GM12878 (cell line): ENCODE measurements at places on chromosomes 2 and 18.

DNA sequence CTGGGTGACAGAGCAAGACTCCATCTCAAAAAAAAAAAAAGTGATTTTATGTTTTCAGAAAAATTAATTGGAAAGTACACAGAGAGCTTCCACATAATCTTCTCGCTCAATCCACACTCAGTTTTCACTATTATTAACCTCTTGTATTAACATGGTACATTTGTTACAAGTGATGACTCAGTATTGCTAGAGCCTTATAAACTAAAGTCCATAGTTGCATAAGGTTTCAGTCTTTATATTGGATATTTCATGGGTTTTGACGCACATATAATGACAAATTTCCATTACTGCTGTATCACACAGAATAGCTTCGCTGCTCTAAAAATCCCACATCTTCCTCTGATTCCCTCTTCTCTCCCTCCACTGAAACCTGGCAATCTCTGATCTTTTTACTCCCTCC, 603.5 kb downstream of the XIRP2 start:
- no peak for DNase-seq

DNA sequence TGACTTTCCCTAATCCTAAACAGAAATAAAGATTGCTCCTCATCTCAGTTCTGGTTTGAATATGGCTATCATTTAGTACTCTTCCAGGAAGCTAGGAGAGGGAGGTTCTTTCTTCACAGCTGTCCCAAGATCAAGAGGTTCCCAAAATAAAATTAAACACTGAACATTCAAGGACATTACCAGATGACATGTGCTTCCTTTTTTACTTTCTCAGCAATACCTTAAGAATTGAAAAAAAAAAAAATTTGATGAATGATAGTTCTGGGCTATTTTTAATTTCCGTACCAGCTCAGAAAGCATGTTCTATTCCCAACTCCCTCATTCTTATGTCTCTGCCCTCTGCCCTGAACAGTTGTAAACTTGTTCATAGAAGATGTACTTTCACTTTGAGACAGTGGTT, 61.7 kb upstream of the MYL1 start:
- no peak for DNase-seq

DNA sequence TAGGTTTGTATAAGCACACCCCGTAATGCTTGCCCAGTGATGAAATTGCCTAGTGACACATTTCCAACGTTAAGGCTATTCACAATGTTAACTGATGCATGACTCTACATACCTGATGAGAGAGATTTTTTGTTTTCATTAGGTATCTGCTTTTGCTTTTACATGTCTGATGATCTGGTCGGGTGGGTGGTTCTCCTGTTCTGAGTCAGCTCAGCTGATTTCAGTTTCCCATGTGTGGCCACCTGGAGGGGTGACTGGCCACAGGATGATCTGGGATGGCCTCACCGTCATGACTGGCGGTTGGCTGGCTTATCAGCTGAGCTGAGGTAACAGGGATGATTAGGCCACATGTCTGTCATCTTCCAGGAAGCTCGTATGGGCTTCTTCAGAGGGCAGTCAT, 33.8 kb upstream of the ACYP2 start:
- peak; percentile 87 for DNase-seq

DNA sequence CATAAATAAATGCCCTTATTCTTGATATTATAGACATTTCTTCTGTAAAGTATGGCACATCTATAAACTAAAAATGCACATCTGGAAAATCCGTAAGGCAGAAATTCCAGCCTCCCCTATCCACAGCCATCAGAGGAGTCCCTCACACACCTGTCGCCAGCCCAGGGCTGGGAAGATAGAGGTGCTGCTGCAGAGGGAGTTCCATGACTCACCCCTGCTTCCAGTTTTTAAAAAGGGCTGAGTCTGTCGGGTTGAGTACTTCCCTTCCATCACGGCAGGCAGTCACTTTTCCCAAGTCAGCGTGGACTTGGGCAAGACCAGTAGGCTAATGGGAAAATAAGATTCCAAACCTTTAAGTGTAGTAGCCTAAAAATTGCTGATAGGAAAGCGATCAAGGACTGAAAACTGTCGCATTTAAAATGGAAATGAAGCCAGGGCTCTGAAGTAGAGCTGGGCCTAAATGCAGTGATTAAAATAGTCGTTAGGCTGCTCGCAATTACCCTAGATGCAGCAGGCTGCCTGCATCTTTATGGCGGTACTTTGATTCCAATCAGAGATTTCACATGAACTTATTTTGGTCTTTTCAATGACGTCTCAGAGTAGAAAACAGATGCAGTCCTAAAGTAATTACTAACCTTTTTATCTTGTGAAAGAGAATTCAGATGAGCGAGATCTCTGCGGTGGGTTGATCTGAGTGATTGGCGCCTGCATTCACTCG, 280.5 kb downstream of the AGAP1 start:
- DNase-seq, result no peak

DNA sequence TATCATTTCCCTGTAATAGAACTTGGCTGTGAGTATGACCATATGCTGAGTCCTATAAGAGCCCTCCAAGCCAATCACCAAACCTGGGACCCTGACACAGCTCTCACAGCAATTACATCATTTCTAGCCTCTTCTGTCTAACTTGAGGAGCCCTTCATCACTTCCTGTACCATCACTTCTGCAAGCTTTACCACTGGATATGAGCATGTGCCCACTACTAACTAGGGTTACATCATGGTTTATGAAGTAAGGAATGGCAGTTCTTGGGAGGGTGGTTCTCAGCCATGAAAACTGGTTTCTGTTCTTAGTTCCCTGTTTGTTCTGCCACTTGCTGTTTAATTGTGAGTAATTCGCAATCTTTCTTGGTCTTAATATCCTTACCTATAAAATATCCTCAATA, 31.0 kb upstream of the EPB41L3 start:
- no peak for DNase-seq

GRCh38 chr2:203802342-203803052, 65.1 kb upstream of the CTLA4 start:
- DNase-seq, result no peak

DNA sequence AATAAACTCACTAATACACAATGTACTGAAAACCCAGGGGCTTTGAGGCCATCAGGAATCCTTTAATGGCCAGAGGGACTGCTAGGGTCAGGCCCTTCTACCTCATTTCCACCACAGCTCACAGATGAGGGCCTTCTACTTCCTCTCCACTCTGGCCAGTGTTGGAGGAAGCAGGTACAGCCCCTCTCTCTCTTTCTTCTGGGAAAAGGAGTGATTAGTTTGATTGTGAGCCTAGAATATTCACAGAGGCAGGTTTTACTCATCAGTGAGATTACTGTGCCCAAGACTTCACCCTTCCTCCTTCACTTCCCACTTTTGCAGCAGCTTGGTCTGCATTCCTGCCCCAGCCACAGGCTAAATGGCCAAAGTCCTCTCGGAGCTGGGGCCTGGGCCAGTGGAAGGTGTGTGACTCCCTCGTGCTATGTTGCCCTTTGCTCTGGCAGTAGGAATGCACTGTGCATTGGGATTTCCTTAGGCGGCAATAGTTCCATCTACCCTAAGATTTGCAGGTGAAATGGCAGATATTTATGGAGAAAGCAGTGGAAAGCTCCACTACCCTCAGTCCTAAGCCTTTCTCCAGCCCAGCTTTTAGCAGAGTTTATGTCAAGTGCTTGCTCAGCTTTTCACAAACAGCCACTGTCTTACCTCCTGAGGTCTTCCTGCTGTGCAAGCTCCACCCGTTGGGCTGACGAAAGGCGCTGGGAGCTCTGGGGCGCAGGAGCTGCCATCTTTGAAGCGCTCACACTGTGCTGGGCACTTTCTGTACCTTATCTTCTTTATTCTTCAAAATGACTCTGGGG, 36.2 kb upstream of the YES1 start:
- DNase-seq, result no peak

GRCh38 chr18:46426021-46426678, 230.9 kb downstream of the LOXHD1 start:
- no peak for DNase-seq
